ENCODE measurements at places on chromosomes 5 and 9.
A peak's percentile ranks its signal among the peaks of the same experiment; 100 is the strongest.

- DNase-seq, result no peak
Measured at GRCh38 chr5:62328772-62329491, 22.9 kb downstream of the KIF2A start.

DNA sequence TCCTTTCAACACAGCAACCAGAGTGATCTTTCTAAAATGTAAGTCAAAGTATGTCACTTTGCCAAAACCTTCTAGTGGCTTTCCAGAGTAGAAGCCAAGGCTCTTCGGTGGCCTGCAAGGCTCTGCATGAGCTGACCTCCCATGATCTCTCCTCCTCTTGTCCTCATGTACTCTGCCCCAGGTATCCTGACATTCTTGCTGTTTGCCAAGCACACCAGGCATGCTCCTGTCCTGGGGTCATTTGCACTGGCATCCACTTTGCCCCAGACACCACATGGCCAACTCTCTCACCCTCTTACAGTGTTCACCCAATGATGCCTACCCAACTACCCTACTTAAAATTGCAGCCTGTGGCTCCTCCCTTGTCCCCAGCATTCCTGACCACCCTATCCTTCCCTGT is 86.3 kb downstream of the ZNF618 start:
- DNase-seq, result no peak

GRCh38 chr9:131405428-131405827 is 11.5 kb downstream of the PRRC2B start:
- no peak for DNase-seq

DNA sequence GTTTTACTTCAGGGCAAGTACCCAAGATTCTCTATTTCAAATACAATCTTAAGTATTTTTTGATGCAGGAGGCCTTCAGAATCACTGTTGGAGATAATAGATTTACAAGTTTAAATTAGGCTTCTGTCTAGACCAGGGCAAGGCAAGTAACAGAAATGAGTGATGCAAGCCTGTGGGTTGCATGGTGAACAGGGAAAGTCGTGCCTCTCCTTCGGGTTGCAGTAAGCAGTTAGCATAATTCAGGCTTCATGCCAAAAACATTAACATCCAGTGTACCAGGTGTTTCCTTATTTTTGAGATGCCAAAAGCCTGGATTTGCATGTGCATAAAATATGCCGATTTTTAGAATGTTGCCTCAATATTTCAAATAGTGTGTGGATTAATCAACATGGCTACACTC is 369.0 kb downstream of the CAAP1 start:
- no peak for DNase-seq

DNA sequence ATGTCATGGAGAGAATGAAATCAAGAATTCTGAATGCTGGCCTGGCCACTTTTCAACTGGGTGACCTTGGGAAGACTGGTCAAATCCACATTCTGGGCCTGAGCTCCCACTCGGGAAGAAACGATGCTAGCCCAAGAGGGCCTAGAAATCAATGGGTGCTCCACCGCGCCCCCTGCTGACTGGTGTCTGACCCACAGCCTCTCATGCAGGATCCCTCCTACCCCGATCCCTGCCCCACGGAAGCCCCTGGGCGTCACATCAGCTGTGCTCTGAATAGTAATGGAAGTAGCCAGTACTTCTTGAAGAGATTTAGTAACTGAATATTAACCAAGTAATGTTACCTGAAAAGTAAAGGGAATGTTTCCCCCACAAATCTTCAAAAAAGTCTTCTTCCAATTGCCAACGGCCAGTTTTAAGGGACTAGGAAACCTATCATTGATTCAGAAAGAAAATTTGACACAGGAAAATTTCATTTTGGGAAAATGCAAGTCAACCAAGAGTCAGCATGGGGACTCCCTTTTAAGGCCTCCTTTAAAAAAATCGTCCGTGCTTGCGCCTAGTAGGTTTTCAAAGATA is 43.9 kb downstream of the CRB2 start:
- no peak for DNase-seq

DNA sequence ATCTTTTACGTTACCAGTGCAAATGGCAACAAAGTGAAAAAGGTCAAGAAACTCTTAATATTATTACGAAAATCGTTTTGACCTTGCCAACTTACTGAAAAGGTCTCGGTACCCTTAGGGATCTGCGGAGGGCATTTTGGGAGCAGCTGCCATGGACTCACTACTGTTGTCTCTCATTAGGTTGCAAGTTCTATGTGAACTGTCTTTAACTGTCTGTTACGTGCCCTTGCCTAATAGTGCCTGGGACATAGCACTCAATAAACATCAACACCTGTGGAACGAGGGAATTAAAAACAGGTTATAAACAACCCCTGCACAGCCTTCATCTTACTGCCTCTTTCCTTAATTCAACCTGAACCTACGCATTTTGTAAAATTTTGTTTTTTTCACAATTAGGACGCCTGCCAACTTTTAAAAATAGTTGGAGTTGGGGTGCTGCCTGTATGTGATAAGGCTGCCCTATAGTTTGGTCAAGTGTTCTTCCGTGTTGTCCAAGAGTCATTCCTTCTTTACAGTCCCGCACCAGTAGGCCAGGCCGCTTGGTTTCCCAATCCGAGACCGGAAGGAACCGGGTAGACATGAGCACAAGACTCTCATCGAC is 527 bp upstream of the SREK1 start:
- DNase-seq, result no peak

DNA sequence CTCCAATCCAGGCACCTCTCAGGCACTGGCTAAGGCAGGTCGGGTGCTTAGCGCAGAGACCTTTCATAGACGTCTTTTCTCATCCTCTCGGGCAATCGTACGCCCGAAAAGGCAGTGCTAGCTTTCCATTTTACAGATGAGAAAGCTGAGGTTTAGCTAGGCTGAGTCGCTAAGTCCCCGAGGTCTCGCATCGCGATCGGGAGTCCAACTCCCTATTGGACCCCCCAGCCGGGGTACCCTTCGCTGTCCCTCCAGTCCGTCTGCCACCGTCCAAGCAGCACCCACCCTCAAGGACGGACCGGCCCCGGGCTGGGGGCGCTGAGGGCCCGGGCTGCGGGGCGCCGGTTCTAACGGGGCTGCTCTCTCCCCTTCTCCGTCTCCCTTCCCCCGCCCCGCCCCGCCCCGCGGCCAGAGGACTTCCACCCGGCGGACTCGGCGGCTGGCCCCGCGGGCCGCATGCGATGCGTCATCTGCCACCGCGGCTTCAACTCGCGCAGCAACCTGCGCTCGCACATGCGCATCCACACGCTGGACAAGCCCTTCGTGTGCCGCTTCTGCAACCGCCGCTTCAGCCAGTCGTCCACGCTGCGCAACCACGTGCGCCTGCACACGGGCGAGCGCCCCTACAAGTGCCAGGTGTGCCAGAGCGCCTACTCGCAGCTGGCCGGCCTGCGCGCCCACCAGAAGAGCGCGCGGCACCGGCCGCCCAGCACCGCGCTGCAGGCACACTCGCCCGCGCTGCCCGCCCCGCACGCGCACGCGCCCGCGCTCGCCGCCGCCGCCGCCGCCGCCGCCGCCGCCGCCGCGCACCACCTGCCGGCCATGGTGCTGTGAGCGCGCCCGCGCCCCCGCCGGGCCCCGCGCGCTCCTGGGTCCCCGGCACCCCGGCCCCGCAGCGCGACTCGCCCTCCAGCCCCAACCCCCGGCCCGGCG is 12.5 kb upstream of the EXOSC2 start:
- DNase-seq, result peak; percentile 50

GRCh38 chr9:19122490-19123042 is 4.7 kb downstream of the PLIN2 start:
- DNase-seq, result no peak

DNA sequence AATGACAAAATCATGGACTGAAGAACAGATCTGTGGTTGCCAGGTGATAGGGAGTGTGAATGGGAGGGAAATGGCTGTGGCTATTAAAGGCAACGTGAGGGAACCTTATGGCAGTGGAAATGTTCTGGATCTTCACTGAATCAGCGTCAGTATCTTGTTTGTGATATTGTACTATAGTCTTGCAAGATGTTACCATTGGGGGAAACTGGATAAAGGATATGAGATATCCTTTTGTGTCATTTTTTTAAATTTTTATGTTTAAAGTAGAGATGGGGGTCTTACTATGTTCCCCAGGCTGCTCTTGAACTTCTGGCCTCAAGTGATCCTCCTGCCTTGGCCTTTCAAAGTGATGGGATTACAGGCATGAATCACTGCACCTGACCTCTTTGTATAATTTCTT is 95.5 kb downstream of the RPS23 start:
- no peak for DNase-seq

- no peak for DNase-seq
Measured at GRCh38 chr5:140336388-140336787, 10.0 kb downstream of the HBEGF start.

DNA sequence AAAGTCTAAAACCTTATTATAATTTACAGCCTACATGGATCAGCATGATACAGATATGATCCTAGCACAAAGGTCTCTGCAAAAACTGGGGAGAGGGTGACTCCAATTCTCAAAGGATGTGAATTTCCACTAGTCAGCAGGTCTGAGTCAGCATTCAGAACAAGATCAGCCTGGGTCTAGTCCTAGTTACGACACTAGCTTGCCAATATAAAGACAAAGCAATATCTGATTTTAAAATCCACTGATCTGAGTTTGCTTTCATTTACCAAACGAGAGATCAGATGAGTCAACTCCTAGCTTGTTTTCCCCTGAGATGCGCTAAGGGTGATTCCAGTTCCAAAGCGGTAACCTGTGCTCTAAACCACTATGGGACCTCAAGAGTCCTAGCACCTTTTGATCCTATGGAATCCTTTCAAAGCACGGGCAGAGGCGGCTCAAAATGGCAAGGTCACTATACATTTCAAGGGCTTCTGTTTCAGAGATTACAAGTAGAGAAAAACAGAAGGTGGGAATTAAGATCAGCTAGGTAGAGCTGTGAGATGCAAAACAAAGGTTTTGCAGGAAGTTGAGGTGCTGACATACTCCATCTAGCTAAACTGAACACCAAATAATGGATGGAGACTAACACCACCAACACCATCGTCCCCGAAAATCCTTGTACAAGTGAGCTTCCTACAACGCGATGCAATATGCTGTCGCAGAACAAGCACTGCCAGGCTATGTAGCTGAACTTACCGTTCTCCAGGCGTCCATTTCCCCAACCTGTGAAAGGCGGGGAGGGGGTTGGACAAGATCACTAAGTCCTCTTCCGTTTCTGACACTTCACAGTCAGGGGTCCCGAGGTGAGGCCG is 906 bp downstream of the SLC25A51 start:
- DNase-seq, result no peak

DNA sequence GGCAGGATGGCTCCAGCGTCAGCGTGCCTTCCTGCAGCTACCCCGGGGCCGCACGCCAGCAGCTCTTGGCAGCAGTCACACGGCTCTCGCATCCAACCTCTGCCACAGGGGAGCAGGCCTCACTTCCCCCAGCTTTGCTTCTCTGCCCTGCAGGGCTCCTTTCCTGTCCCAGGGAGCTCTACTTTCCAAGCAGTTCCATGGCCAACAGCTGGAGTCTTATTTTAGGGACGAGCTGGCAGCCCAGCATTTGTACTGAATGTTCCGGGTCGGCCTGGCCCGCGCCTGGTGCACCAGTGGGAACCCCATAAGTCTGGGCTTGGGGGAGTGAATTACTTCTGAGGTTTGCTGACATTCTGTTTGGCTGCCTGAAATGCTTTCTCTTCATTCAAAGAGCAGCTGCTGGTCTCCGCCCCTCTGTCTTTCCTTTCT is 34.6 kb downstream of the GADD45G start:
- DNase-seq, result no peak

GRCh38 chr9:130936285-130937117 is 2.5 kb downstream of the FIBCD1 start:
- DNase-seq, result no peak

DNA sequence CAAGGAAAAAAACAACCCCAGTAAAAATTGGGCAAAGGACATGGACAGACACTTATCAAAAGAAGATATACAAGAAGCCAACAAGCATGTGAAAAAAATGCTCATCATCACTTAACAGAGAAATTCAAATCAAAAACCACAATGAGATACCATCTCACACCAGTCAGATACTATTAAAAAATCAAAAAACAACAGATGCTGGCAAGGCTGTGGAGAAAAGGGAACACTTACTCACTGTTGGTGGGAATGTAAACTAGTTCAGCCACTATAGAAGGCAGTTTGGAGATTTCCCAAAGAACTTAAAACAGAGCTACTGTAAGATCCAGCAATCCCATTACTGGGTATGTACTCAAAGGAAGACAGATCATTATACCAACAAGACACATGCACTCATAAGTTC is 157.4 kb downstream of the EDIL3 start:
- DNase-seq, result no peak

DNA sequence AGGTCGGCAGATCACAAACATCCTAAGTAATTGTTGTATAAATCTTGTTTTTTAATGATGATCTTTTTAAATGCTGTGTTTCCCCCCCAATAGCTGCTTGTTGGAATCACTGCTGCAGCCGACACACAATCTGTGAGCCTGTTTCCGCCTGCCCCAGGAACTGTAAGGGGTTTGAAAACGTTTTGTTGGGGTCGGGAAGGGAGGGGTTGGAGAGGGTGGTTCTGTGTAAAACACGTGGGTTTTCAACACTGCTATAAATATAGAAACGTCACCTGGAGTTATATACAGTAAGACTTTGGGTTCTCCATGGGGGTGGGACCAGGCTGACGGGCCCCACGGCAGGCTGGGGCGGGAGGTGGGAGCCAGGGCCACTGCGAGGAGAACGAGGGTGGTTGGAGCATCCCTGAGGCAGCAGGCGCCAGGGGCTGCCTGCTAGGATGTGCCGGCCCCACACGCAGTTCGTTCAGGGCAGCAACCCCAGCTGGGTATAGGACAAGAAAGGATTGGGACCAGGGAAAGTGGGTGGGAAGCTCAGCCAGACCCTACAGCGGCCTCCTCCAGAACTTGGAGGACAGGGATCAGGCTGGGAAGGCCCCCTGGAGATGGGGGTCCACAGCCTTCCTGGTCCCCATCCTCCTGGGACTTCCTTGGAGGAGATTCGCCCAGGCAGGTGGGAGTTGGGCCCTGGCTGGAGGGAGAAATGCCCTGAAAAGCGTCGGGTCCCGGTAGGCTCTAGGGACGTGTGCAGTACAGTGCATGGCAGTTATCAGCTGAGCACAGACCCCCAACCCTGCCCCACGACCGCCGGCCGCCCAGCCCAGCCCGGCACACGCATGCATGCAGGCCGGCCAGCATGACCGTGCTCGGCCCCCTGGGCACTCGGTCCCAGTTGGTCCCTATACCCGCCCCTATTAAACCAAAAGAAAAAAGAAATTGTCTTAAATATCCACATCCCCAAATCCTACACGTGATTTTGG is 9.7 kb downstream of the RNF44 start:
- no peak for DNase-seq

- DNase-seq, result no peak
Measured at GRCh38 chr5:95727764-95728191, 3.4 kb upstream of the RHOBTB3 start.

- DNase-seq, result no peak
Measured at GRCh38 chr9:115665519-115665918, 488.1 kb upstream of the PAPPA start.

GRCh38 chr5:144582066-144582465 is 411.4 kb downstream of the KCTD16 start:
- DNase-seq, result no peak

GRCh38 chr9:127905788-127906191 is 6.4 kb upstream of the ST6GALNAC6 start:
- DNase-seq, result no peak

All from stimulated activated CD8-positive, alpha-beta memory T cell treated with anti-CD3 and anti-CD28 coated beads, Interleukin-12 subunit alpha, Interleukin-12 subunit beta, amount 100 ng/mL, for 4 hours (primary cell).